ENCODE measurements at places on chromosomes 2 and 18.
A peak's percentile ranks its signal among the peaks of the same experiment; 100 is the strongest.

DNA sequence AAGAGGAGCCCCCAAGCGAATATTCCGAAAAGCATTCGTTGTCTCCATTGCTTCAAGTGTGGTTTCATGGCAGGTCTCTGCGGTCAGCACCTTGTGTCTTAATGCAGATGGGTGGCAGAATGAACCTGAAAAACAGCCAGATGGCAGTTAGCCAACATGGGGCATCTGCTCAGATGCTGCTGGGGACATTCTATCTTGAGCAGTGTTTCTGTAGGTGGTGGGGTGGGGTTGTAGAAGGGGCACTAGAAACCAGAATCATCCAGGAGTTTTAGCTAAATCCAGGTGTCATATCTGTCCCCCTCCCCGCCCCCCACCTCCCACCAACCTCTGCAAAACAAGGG is 42.1 kb downstream of the ST6GAL2 start:
- no peak for DNase-seq

DNA sequence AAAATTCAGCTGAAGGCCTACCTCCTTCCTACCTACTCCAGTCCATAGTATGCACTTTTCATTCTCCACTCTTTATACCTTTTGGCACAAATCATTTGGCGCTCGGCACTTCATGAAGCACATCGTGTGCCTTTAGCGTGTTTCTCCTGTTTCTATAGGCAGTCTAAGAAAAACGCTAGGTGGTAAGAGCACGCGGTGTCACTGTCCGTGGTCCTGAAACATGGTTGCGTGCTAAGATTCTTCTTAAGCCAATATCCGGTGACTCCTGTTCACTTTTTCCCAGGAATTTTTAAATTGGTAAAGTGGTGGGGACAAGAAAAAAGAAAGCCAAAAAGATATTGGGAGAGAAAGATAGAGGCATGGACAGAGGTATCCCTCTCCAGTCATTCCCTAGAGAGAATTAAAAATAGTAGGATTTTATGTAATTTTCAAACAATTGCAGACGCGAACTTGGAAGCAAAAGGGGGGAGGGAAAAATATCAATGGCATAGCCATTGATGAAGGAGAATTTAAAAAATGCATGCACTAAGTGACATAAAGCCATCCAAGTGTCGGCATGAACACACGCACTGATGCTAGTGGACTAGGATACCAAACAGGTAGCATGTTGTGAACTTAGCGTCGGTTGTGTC is 1.4 kb upstream of the CTNNA2 start:
- DNase-seq: peak; percentile 15

DNA sequence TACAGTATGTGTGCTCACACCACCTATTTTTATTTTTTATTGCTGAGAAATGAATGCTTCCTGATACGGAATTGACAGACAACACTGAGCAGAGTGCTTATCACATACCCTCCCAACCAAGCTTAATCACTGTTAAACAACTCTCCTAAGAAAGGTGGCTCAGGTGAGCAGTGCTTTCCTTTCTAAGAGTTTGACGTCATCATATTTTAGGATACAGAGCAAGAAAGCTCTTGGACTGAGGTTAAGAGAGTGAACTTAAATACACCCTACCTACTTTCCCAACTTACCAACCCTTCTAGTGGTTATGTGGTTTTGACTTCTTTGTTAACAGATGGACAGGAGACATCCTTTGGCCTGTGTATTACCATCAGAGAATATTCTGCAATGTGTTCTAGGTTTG is 101.2 kb downstream of the NRXN1 start:
- no peak for DNase-seq

DNA sequence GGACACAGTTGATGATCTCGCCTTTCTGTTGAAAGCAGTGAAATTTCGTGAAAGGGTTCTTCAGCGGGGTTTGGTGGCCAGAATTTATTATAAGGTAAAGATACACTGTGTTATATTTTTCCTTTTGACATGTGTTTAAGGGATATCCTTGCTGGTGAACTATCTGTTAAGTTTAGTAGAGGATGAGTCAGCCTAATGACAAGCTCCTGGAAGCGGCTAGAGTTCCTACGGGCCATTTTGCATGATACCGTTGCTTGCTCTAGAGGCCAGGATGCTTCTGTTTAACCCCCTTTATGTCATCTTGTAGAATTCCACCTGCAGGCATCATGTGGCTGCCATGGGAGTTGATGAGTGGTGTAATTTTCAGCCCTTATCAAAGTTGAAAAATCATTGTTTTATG is 124.8 kb upstream of the BCL2L11 start:
- no peak for DNase-seq

GRCh38 chr18:57835904-57836303 is 32.8 kb upstream of the ATP8B1 start:
- no peak for DNase-seq

DNA sequence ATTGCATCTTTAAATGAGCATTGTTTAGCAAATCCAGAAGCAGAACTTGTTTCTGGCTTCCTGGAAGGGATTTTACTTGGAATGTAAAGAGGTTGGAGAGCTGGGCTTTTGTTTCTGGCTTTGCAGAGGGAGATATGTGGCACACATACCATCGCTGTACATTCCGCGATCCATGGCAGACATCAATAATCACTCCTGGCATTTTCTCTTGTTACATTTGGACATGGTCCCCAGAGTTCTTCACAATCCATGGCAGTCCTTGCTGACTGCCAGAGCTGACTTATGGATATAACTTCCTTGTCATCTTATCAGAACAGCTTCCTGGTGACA is 445.6 kb upstream of the SPRED2 start:
- no peak for DNase-seq

DNA sequence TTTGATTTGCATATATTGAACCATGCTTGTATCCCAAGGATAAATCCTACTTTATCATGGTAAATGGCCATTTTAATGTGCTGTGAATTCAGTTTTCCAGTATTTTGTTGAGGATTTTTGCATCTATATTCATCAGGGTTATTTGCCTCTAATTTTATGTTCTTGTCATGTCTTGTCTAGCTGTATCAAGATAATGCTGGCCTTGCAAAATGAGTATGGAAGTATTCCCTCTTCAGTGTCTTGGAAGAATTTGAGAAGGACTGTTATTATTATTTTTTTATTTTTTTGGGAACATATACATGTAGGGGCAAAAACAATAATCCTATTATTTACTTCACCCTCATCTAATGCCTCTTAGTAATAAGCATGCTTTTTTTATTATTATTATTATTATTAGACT is 398.0 kb upstream of the KCNH7 start:
- no peak for DNase-seq

- DNase-seq: no peak
Observed at GRCh38 chr2:223696719-223697118, 94.6 kb upstream of the SCG2 start.

DNA sequence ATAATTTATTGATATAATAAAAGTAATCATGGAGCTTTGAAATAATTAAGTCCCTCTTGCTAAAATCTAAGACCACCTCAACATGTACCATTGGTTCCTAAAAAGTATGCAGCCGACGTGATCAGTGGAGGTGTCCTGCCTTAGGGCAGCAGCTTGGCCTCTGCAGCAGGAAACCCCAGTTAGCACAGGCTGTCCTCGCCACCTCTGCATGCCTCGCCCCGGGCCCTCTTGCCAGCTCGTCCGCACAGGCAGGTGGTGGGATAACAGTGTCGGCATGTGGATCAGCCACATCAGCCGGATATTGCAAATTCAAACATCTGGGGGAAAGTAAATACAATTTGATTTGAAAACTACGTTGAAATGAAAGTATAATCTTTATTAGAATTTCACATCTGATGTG is 22.9 kb downstream of the COA5 start:
- DNase-seq: no peak

GRCh38 chr2:72135921-72136320 is 11.7 kb downstream of the CYP26B1 start:
- no peak for DNase-seq

- DNase-seq: no peak
Observed at GRCh38 chr2:58508006-58508405, 266.9 kb upstream of the FANCL start.

DNA sequence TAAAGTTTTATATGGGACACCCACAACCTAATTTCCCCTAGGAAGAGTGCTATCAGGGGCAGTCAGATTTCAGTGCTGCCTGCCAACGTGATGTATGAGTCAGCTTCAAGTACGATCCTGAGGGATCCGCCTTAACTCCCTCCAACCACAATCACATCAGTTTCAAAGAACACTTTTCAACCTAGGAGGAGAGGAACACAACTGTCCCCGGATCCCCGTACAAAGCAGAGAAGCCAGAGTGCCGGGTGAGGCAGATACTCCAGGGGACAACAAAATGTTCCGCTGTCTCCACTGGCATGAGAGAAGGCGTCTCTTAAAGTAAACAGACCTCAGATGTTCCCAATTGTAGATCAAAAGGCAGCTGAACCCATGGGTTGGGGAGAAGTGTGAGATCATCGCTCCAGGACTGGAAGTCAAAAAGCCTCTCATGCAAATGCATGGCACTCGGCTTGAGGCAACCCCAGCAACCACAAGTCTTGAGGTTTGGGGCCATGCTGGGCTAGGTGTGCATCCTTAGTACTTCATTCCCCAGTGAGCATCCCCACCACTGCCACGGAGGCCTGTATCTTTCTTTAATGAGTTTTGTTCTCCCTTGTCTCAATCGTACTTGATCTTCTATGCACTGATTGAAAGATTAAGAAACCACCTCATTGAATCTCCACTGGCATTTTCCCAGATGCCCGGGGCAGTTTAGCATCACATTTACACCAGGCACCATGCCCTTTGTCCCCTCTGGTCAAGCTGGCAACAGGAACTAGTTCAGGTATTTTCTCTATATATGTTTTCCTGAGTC is 91.0 kb upstream of the CCBE1 start:
- no peak for DNase-seq

- peak; percentile 77 for DNase-seq
Observed at GRCh38 chr2:43184339-43184895, 42.0 kb downstream of the ZFP36L2 start.

DNA sequence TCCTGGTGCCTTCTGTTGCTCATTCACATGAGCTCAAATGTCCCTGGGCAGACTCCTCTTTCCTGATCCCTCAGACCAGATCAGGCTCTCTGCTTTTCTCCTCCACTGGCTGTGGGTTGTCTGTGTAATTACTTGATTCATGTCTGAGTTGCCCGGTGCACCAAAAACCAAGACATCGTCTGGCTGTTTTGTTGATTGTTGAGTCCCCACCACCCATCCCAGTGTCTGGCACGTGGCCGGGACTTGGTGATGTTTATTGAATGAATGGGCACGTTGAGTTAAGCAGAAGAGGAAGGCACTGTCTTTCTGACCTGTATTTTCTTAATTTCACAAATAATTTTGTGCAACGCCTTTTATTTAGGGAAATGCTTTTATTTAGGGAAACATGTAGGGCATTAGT is 499.1 kb upstream of the HS6ST1 start:
- DNase-seq: no peak

GRCh38 chr2:175575346-175576258 is 394.1 kb upstream of the ATP5MC3 start:
- peak; percentile 19 for DNase-seq

GRCh38 chr2:24638568-24638967 is 147.5 kb downstream of the NCOA1 start:
- no peak for DNase-seq

GRCh38 chr2:26884486-26884885 is 36.6 kb downstream of the DPYSL5 start:
- no peak for DNase-seq

DNA sequence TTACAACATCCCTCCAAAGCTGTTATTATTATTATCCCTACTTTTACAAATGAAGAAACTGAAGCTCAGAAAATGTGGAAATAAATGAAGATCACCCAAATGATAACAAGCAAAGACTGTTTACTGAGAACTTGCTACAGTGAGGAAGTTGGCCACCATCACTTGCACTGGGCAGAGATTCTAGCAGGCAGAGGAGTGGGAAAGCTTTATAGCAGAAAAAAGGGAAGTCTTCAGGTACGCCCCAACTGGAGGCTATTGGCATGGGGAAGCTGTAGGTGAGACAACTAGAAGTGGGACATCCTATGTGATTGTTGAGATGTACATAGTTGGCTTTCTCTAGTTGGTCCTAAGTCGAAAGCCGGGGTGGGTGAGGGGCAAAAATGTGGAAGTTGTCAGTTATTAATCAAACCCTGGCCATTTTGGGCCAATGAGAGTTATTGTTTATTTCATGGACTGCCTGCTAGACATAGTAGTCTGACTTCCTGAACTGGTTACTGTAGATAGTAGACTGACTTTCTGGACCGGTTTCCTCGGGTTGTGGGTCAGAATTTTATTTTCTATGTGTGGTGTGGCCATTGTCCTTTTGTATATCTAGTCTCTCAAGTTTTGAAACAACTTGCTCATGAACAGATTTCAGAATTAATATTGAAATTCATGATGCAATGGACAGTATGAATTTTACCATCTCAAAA is 40.2 kb upstream of the STAT4 start:
- DNase-seq: no peak

DNA sequence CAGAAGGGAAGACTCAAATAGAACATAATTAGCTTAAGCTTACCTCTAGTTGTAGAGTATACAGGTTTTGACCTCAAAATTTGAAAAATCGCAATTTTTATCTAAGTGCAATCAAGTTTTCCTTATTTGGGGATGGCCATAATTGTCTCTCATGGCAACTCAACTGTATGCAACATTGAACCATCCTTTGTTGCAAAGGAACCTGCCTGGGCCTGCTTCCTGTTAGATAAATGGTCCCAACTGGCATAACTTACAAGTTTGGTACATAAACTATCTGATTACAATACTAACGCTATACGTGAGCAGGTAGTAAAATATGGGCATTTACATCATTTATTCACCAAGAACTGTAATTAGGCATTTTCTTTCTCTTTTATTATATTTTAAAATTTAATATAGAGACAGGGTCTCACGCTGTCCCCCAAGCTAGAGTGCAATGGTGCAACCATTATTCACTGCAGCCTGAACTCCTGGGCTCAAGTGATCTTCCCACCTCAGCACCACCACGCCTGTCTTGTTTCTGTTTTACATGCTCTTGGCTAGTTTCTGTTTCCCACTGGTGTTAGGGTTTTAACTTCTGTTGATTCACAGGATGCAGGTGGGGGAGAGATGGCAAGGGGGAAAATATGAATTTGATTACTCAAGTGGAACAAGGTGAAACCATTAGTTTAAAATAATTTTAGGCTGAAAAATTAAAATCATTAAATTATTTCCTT is 55.3 kb upstream of the B3GNT2 start:
- DNase-seq: peak; percentile 4

- DNase-seq: no peak
Observed at GRCh38 chr2:162012565-162013058, 61.4 kb downstream of the DPP4 start.

- DNase-seq: no peak
Observed at GRCh38 chr18:23861805-23862470, 152.6 kb upstream of the TTC39C start.

GRCh38 chr2:95031076-95031725 is 5.7 kb downstream of the MAL start:
- DNase-seq: no peak

GRCh38 chr2:27262379-27263286 is at the start of gene SLC30A3:
TSS of gene SLC30A3 (minus strand) at chr2:27263047. CDS start at chr2:27262906, 141 bp downstream.
- DNase-seq: peak; percentile 68

Measured in activated CD8-positive, alpha-beta T cell treated with anti-CD3 and anti-CD28 coated beads for 36 hours (primary cell).